Astrocyte of the cerebellum (primary cell): ENCODE measurements at places on chromosomes 7 and 10.

GRCh38 chr7:18498341-18498740, 2.8 kb downstream of the HDAC9 start:
- DNase-seq: no peak

- DNase-seq: no peak
These were observed 207.2 kb upstream of the SVIL start for GRCh38 chr10:29841724-29842649.

DNA sequence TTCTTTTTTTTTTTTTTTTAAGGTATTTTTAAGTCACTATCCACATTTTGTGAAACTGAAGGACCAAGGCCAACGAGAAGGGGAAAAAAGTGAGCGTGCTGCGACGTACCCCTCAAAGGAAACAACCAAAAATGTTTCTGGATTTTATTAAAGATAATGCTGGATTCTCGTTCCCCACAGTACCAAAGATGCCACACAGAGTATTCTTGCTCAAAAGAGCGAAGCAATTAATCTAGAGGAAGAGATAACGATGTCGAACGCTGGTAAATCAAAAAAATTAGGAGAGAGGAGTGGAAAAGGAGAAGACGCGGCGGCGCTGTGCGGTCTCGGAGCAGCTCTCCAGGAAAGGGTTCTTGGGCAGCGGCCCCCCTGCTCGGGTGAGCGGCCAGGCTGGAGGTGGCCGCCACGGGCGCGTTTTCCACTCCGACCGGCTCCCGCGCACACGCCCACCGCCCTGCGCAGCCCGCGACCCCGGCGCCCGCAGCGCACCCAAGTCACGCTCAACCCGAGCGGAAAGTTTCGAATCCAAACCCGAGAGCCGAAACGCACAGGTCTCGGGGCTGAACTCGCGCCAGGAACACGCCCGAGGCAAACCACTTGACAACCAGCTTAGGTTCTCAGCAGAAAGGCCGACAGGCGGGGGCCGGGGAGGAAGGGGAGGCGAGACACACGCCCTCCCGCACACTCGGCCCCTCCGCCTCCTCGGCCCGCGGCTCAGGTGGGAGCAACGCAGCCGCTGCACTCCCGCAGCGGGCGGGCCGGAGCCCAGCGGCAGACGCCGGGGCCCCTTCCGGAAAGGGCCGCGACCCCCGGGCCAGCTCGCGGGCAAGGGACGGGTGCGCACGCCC, 989 bp downstream of the SRPK2 start:
- DNase-seq: no peak

DNA sequence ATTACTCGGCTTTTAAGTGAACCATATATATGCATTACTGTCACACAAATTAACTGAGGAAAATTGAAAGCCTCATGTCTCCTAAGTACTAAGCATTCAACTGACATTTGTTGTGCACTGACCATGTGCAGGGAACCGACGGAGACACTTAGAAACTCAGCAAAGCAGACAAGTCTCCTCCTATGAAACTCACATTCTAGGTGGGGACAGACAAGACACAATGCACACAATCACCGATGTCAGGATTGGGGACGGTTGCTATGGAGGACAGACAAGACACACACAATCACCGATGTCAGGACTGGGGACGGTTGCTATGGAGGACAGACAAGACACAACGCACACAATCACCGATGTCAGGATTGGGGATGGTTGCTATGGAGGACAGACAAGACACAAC, 134.0 kb downstream of the PTPRN2 start:
- no peak for DNase-seq

GRCh38 chr7:132295175-132295574, 281.1 kb downstream of the PLXNA4 start:
- no peak for DNase-seq

- DNase-seq: peak; percentile 58
These were observed 37.3 kb downstream of the RTKN2 start for GRCh38 chr10:62231371-62231770.

- no peak for DNase-seq
These were observed 38.5 kb upstream of the PDLIM1 start for GRCh38 chr10:95329296-95329695.

DNA sequence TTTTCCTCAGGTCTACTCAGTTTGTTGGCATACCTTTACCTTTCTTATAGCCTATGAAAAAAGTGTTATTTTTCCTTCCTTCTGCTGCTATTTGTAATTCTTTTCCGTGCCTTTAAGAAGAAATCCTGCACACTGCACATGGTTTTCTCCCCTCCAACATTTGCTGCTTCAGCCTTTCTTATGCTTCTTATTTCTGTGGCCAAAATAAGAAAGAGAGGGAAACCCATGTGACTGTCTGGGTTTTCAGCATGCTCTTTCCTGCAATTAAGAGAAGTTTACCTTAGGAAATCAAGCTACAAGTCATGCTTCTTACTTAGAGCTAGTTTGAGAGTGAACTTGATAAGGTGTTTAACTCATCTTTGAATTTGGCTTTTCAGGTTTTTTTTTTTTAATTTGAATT, 11.0 kb downstream of the TBC1D12 start:
- DNase-seq: no peak

GRCh38 chr7:31261341-31261740, 79.2 kb downstream of the NEUROD6 start:
- no peak for DNase-seq

GRCh38 chr7:30912986-30913811, 1.5 kb downstream of the AQP1 start:
- DNase-seq: no peak

DNA sequence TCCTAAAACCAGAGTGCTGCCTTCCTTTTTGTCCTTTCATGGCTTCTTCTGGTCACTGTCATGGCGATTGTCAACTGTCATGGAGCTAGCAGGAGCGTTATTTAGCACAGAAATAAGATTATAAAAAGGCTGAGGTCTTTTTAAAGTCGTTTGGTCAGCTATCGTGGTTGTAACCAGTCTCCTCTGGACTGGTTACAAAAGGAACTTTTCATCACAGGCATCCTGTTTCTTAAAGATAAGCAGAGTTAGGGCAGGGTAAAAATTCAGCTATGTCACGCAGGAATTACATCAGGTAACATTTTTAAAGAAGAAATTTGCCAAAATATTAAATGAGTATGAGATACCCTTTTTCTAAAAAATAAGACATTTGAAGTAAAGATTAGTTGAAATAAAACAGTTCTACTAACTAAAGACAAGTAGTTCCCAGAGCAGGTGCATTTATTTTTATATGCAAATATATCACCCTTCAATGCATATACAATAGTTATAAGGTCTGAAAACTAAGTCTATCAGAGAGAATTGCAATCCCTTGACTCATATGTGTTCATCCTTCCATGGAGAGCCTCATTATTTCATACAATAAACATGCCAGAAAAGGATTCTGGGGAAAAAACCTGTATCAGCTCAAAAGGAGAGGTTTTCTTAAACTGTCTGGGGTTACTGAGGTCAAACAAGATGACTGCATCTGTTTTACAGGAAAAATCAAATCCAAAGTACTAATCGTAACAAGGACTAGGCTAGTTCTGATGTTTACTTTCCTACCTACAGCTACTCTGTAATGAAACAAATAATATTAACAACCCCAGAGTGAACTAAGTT, 20.9 kb downstream of the FAM24A start:
- no peak for DNase-seq

DNA sequence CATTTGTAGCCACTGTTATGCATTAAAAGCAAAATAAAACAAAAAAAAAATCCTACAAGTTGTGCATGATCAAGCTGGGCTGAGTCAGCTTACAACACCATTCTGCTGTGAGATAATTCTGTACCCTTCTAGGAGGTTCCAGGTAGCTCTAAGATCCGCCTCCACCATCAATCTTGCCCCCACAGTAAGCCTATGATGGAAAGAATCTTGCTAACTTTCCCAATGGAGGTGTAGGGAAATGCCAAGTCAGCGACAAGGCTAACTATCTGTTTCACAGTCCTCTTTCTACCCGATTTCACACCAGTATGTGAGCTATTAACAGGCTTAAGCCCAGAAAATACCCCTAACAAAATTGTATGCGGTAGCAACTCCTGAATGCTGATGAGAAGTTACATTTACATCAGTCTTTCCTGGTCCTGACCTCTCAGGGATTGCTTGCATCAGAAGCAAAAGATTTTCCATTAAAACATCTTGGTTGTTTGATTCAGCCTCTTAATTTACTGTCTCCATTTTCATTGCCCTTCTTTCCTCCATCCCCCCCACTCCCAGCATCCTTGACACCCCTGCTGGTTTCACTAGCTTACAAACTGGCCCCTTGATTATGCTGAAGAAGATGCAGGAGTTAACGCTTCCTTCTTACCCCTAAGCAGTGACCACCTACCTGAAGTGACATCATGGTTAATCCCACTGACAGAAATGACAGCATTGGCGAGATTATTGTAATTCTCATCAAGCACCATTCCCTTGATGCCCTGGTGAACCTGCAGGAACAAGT, 27.8 kb downstream of the CPN1 start:
- no peak for DNase-seq

DNA sequence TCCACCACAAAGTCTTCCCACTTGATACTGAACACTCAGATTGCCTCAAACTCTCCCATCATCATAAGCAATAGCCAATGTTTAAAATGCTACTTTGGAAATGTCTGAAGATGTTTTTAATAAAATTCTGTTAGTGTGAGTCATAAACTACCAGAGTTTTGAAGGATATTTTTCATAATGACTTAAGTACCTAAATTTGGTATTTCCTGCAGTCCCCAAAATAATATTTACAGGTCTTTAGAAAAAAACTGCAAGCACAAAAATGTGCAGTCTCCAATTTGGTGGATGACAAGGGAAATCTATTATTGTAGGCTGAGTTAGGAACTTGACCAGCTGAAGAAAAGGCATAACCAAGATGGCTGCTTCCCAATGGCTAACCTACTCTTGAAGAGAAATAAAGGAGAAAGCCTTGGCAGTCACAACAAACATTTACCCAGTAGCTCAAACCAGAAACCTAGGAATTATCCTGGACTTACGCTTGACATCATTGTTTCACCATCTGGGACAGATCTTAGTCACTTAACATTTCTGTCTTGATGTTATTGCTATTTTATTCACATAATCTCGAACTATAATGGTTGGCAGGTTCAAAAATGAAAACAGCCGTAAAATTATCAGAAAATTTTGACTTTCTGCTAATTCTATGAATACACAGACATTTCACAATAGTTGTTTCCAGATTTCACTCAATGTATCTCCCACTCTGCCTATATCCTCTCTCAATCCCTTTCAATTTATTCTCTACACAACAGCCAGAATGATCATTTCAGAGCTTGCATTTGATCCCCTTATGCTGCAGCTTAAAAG, 111.2 kb upstream of the STEAP1B start:
- DNase-seq: no peak

GRCh38 chr10:71266147-71266917, 52.7 kb upstream of the SLC29A3 start:
- DNase-seq: no peak

GRCh38 chr10:74863551-74863950, 37.2 kb downstream of the KAT6B start:
- DNase-seq: no peak

DNA sequence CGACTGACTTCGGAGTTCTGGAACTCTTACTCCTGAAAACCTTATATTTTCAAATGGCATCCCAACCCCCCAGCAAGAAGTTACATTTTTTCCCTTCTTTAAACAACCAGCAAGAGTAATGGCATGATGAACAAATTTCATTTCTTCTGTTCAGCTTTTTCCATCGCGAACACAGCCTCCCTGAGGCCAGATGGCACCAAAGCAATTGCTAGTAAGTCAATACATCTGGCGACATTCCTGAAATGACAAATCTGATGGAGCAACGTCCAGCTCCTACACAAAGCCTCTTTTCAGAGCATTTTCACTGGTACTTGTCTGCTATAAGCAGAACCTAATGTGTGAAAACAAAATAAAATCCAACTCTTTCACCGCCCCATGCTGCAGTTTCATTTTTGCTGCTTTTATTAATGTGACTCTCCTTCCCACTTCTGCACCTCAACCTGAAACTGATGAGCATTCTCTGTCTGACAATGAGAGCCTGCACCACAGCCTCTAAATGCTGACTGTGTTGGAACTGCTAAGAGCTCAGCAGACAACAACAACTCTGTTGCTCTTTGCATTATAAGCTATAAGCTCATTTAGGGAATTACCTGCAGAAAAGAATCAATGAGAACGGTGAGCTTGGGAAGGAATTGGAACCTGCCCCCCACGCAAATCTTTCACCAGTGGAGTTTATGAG, 229.8 kb downstream of the FGFR2 start:
- DNase-seq: no peak
